ENCODE measurements at places on chromosomes 3 and 15.

DNA sequence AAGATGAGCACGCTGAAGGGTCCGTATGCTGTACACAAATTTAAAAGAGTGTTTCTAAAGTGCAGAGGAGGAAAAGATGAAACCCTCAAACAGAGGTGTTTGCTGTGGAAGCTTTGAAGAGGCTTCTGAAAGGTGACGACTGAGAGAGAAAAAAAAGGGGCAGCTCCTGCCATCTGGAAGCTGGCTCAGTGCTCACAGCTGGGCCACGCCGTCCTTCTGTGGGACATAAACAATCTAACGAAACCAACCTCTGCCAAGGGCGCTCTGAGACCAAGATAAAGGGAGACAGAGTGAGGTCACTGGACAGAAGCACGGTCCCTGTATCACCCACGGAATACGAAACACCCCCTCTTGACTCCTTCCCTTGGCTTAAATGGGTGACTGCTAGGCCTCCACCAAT is 96.3 kb upstream of the SLC6A6 start:
- no peak for DNase-seq

DNA sequence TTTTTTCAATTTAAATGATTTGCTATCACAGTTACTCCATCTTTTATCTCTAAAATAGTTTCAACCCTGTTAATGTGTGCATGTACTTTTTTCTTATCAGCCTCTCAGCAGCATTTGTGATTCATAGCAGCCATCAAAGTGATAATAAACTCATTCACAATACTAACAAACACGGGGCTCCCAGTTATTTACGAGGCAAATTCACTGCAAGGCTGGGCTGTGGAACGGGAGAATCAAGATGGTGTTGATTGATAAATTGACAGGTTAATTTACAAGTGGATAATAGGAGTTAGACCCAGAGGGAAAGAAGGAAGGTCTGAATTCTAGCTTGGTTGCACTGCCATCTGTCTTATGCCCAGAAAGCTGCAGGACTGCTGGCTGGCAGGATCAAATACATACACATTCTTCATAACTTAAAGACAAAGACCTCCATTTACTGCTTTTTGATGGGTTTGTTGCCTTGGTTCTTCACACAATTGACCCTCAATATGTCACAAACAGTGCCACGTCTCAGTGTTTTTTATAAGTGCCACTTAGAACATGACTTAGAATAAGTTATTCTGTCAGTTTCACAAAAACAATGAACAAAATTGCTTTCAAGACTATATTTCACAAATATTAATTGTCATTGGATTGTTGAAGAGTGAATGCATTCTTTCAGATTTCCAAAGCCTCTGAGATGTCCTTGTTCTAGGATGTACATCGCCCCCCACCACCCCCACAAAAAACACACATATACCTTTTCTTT is 562.8 kb downstream of the NR2F2 start:
- no peak for DNase-seq

GRCh38 chr15:25793354-25794050 is 69.6 kb downstream of the ATP10A start:
- no peak for DNase-seq

DNA sequence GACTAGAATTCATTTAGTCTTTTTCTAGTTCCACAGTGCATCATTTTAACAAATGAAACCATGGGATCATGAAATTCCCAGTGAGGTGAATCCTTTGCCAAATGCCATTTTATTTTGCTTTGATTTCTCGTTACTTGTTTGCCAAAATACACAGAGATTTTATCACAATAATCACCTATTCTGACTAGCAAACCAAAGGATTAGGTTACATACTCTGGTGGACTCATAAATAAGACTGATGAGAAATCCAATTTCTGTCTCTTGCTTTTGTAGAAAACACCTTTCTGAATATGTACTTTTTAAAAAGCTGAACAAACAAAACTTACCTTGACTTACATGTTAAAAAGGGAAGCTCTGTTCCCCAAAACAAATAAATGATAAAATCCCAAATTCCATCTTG is 12.2 kb downstream of the ERC2 start:
- no peak for DNase-seq

GRCh38 chr3:79906106-79906505 is 138.3 kb upstream of the ROBO1 start:
- no peak for DNase-seq

GRCh38 chr3:19342389-19342788 is 194.1 kb downstream of the KCNH8 start:
- DNase-seq: no peak

GRCh38 chr15:76199106-76200082 is 111.9 kb downstream of the ETFA start:
- no peak for DNase-seq

- DNase-seq: no peak
Observed at GRCh38 chr3:134666885-134667284, 16.1 kb upstream of the KY start.

DNA sequence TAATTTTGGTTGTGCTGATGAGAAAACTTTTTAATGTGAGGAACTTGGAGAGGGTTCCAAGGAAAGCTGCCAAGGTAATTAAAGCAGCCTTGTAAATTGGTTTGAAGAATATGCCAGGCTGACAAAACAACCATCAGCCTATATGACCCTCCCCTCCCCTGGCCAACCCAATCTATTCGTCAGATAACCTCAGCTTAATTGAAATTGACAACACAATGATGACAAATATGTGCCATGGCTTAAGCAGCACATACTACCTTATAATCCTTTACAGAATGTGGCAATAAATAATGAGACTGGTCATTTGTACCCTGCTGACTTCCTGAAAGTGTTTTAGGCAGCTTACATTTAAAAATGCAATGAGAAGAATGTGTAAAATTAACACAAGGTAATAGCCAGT is 118.2 kb downstream of the EFHB start:
- no peak for DNase-seq

DNA sequence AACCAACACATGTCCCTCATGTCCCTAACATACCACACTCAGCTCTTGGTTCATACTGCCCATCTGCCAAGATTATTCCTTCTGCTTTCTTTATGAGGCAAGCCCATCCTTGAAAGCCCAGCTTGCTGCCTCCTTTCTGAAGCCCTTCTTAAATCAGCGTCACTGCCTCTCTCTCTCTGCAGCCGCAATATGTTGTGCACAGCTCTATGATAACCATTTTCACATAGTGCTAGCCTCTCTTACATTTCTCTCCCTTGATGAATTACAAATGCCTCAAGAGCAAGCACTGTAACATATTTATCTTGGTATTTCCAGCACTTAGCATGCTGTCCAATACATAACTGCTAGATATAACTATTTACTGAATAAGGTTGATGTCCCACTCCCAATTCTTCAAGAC is 86.5 kb downstream of the TNIK start:
- no peak for DNase-seq

- no peak for DNase-seq
Observed at GRCh38 chr3:73380735-73381532, 243.8 kb downstream of the PDZRN3 start.

DNA sequence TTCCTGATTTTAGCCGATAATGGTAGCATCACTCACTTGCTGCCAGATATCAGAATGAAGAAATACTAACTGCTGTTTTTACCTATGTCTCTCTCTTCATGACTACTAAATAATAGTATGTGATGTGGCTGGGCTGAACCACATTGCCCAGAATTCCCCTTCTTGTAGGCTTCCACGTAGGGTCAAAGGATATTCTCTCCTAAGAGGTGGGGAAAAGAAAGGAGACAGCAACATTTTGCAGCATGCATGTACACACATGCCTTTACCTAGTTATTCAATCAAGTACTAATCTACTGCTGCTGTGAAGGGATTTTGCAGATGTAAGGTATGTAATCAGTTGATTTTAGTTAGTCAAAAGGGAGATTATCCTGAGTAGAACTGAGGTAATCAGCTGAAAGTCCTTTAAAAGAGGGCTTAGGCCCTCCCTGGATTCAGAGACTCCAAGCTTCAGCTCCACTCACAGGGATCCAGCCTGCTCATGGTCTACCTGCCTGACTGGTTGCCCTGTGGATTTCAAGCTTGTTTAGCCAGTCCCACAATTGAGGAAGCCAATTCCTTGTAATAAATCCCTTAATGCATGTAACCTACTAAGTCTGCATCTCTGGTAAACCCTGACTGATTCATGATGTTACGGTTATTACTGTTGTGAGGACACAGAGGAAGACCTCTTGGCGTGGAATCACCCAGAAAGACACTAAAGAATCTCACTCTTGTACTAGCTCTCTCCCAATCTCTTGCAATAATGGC is 20.4 kb downstream of the PLD1 start:
- DNase-seq: no peak

- DNase-seq: no peak
Observed at GRCh38 chr15:78244893-78245292, 10.5 kb upstream of the ACSBG1 start.

GRCh38 chr3:67415511-67415910 is 238.9 kb downstream of the SUCLG2 start:
- DNase-seq: no peak

GRCh38 chr3:186254676-186255650 is 107.1 kb downstream of the DGKG start:
- DNase-seq: no peak

- no peak for DNase-seq
Observed at GRCh38 chr15:62834686-62835329, 207.7 kb upstream of the TPM1 start.

DNA sequence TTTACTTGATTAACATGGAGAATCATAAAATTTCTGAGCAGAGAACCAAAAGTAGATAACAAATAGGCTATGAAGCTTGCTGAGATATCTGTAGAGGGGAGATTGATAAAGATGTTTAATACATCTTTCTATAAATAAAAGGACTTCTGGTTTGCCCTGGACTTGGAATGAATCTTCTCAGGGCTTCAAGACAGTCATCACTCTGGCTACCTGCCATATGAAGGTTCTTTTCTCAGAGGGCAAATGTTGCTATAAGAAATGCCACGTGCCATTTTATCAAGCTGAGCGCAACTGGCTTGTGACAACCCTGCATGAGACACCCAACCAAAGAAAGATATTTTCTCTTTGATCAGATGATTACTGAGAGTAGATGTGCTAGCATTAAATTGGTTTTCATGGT is 192.5 kb downstream of the WNT5A start:
- DNase-seq: no peak

DNA sequence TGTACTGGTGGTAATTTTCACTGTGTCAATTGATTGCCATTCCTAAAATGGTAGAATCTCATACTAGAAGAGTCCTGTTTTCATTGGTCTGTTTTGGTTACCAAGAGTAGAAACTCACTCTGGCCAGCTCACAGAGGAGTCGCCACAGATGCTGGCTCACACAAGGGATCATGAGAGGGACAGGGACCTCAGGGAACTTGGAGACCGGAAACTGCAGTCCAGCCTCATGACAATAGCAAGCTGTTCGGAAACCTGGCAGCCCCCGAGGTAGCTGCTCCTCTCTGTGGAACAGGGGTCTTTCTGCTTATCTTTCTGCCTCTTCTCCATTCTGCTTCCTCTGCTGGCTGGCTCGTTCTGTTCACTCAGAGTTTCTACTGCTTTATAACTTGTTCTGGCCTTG is 192.9 kb downstream of the PLCL2 start:
- no peak for DNase-seq

- no peak for DNase-seq
Observed at GRCh38 chr3:192819001-192819569, 91.7 kb upstream of the FGF12 start.

DNA sequence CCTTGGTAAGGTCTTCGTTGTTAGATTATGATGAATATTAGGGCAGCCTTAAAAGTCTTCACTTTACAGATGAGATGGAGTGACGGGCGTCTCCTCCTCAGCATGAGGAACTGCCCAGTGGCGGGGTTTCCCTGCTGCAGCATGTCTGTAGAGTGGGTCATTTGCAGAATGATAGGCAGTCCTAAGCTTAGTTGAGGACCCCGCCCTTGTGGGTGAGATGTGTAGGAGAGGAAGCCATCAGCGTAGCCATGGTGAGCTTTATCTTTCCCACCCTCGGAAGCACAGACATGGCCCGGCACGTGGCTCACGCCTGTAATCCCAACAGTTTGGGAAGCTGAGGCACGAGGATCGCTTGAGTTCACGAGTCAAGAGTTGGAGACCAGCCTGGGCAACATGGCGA is 877 bp downstream of the NIT2 start:
- DNase-seq: no peak

DNA sequence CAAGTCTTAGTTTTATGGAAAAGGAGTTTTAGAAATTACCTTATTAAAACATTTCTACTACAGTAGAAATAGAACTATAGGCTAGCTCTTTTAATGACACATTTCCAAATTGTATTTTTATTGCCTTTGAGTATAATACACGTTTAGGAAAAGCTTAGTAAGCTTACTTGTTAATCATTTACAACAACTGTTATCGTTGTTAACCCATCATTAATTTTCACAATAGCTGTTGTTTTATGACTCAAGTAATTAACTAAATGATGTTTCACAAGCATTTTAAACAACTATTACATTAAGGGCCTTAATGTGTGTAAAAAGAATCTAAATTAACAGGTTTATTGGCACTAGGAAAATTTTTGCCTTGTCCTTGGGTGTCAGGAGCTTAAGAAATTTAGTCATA is 120.5 kb upstream of the THRB start:
- no peak for DNase-seq

GRCh38 chr3:45487508-45487907 is 99.1 kb downstream of the LARS2 start:
- no peak for DNase-seq

- no peak for DNase-seq
Observed at GRCh38 chr3:23668430-23668904, 137.3 kb upstream of the UBE2E1 start.

DNA sequence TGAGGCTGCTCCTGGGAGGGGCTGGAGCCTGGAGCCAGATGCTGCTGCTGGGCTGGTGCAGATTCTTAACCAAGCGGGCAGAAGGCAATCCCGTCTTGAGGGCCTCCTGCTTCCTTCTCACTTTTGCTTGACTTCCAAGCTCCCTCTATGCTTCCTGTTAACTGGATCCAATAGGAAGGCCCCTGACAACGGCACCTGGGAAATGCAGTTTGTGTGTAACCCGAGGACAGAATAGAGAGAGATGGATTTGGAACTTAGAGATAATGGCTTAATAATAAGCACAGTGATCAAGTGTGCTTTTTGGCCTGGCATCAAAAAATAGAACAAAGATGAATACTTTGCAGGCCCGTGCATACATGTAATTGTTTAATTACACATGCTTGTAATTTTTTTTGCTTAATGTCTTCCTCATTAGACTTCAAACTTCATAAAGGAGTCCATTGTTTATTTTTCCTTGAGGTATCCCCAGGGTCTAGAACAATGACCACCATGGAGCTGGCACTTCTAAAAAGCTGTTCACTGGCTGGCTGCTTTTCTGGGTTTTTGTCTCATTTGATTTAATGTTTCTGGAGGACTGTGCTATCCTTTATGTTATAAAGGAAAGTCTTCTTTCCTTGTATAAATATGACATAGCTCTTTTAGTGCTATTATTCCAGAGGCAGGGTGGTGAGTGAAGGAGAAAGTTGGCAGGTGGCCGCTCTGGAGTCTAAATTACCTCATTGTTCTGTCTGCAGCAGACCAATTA is 63.3 kb upstream of the MITF start:
- DNase-seq: no peak

DNA sequence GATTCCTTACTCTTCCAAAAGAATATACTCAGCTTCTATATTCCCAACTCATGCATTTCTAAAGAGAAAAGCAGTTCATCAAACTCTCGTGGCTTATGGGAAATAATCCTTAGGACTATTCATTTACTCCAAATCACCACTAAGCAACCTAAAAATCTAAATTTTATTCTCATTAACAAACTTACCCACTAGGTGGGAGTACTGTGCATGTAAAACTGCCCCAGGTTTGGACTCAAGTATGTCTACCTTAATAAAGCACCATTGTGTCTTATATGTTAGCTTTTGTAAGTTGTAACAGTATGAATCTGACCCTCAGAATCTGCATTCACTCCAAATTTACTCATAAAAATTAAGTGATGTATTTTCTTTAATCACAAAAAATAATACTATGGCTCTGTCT is 25.3 kb downstream of the RAD18 start:
- DNase-seq: no peak

- DNase-seq: no peak
Observed at GRCh38 chr3:68504201-68504600, 428.1 kb downstream of the TAFA4 start.
